Natural killer cell treated with Interleukin-12 subunit alpha and Interleukin-12 subunit beta and Interleukin-15 and Interleukin-18, amount 100 ng/mL, for 72 hours (primary cell): ENCODE measurements at places on chromosomes 4 and X.

DNA sequence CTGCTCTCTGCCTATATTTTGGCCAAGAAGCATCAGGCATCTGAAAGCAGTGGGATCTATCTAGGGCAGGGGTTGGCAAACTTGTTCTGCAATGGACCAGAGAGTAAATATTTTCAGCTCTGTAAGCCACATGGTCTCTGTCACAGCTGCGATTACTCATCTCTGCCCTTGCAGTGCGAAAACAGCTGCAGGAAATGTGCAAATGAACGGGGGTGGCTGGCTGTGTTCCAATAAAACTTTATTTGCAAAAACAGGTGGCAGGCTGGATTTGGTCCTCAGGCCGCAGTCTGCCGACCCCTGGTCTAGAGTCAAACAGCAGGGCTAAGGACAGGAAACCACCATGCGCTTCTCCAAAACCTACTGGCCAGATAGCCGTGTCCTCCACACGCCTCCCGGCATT lies 48.6 kb downstream of the ACOX3 start:
- no peak for DNase-seq

- no peak for DNase-seq
These were observed 46.1 kb downstream of the DCX start for GRCh38 chrX:111365770-111366325.

DNA sequence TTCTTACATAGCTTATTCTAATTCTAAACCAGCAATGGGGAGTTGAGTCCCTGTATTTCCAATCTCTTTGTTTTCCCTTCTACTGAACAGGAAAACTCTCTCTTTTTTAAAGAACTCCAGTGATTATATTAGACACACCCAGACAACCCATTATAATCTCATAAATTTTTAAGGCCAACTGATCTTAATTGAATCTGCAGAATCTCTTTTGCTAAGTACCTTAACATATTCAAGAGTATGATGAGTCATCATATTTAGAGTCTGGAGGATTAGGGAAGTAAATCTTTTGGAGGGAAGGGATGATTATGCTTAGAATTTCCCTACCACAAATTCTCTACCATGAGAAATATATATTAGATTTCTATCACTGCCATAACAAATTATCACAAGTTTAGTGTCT lies 705.1 kb downstream of the CENPC start:
- DNase-seq: no peak

GRCh38 chrX:77743720-77744119 lies 42.3 kb downstream of the ATRX start:
- no peak for DNase-seq

- no peak for DNase-seq
These were observed 9.5 kb downstream of the RBPJ start for GRCh38 chr4:26330186-26330787.

DNA sequence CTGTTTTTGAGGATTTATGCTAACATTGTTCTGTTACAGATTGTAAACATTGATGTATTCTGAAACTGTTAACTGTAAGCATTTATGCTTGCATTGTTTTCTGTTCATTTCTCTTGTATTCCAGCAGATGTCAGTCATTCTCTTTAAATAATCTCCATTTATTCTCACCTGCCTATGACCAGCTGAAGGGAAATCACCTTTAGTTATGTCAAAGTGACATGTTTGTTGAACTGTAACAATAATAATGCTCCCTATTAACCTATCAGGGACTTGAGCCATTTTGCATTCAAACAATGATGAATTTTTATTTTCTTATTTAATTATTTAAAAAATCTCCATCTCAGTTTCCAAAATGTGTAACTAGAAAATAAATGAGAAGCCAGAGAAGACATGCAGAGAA lies 58.0 kb downstream of the SPCS3 start:
- DNase-seq: no peak

GRCh38 chr4:80307183-80307735 lies 28.3 kb upstream of the CFAP299 start:
- no peak for DNase-seq

DNA sequence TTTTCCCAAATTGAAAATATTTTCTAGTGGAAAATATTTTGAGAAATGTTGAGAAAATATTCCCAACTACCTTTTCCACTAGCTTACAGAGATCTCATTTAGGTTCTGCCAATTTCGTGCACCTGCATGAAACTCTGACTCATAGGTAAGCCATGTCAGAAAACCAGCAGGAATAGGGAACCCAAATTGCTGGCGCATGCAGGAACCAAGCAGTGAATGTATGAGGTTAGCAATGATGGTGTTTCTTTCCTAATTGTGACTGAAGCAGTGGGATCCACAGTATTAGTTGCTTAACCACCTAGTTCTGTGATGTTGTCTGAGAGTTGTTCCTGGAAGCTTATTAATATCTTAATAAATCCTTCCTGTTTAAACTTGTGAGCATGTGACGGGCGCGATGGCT lies 381.0 kb upstream of the TRAM1L1 start:
- DNase-seq: no peak

DNA sequence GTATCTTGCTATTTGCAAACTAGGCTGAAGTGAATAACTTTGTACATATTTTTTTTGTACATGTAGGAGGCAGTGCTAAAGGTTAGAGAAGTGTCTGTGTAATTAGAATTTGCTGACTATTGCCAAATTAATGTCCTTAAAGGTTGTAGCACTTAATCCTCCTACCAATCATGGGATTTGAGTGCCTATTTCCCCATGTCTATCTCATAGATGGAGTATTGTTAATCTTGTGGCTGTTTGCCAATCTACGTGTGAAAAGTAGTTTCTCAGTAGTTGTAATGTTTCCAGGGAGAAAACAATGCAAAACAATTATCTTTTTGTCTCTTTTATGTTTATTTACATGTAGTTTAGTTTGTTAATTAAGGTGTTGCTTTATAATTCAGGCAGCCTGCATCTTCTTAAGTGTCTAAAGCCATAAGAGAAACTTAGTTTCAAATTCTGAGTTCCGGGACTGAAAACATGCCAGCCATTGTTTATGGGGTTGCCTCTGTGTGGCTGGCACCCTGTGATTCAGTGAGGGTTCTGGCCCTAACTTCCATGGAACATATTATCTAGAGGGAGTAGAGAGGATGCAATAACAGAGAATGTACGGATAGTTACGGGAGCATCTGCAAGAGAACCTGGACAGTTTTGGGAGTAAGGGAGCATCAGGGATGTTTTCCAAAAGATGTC lies 142.4 kb downstream of the KLHL8 start:
- no peak for DNase-seq

DNA sequence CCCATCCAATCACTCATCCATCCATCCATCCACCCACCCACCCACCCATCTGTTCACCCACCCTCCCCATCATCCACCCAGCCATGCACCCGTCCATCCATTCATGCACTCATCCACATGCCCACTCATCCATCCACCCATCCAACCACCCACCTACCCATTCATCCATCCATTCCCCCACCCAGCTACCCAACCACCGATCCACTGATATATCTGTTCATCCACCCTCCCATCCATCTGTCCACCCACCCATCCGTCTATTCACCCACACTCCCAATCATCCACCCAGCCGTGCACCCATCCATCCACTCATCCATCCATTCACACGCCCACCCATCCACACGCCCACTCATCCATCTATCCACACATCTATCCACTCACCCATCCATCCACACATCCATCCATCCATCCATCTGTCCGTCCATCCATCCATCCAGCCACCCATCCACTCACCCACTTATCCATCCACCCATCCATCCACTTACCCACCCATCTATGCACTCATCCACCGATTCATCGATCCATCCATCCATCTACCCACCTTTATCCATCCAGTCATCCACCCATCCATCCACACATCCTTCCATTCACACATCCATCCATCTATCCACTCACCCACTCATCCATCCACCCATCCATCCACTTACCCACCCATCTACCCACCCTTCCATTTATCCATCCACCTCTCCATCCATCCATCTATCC lies 28.4 kb downstream of the ASMTL start:
- DNase-seq: no peak

DNA sequence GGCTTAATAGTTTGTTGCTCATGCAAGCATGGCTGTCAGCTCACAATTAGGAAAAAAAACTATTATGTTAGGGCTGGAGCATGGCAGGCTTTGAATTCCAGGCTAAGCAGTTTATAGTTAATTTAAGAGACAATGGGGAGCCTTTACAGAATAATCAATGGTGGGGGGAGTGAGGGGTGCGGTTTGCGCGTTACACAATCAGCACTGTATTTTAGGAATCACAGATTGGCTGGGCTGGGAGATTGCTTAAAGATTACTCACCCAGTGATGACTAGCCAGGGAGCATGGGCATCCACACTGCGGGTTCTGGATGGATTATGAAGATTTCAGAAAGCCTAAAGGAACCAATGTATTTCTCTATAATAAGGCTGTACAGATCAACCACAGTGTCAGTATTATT lies 186.6 kb downstream of the SOX3 start:
- DNase-seq: no peak

DNA sequence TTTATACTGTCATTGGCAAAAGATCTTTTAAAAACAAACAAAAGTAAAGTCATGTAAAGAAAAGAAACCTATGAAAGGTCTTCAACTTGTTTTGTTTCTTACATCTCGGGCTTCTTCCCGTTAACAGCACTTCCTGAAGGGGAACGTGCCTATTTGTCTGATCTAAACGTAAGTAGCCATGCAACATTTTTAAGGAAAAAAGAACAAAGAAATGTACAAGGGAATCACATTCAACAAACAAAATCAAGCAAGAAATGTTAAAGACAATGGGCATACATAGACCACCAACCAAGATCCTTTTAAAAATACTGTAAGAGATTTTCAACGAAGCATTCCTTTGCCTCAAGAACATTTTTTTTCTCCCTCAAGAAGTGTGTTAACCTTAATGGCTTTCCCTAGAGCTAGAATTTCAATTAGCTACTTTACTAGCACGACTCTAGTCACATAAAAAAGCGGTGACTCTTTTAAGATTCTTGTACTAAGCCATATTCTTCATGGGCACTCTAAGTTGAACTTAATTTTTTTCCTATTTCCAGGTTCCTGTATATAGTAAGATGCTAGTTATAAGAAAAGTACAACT lies 112.0 kb upstream of the TTC29 start:
- DNase-seq: no peak

DNA sequence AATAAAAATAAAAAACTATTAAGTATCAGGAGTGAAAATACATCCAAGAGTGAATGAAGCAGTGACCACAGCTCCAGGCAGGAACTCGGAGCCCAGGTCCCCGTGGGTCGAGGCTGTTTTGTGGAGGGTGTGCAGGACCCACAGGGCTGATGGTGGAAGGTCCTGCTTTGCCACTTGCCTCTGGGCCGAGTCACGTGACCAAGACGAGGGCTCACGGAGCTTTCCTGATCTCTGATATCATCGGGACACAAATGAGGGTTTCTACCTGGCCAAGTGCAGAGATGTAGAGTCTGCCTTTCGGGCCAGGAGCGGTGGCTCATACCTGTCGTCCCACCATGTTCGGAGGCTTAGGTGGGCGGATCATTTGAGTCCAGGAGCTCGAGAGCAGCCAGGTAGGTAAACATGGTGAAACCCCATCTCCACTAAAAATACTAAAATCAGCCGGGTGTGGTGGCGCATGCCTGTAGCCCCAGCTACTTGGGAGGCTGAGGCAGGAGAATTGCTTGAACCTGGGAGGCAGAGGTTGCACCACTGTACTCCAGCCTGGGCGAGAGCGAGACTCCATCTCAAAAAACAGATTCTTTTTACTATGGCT lies 7.2 kb downstream of the SLC25A6 start:
- DNase-seq: no peak
